ENCODE measurements at places on chromosomes 11 and 22.
A peak's percentile ranks its signal among the peaks of the same experiment; 100 is the strongest.

GRCh38 chr11:2516276-2517015 is 71.6 kb downstream of the KCNQ1 start:
- DNase-seq, result no peak

- DNase-seq, result no peak
Measured at GRCh38 chr11:94028436-94028835, 7.3 kb downstream of the HEPHL1 start.

- DNase-seq, result no peak
Measured at GRCh38 chr11:48024635-48025071, 44.3 kb downstream of the PTPRJ start.

DNA sequence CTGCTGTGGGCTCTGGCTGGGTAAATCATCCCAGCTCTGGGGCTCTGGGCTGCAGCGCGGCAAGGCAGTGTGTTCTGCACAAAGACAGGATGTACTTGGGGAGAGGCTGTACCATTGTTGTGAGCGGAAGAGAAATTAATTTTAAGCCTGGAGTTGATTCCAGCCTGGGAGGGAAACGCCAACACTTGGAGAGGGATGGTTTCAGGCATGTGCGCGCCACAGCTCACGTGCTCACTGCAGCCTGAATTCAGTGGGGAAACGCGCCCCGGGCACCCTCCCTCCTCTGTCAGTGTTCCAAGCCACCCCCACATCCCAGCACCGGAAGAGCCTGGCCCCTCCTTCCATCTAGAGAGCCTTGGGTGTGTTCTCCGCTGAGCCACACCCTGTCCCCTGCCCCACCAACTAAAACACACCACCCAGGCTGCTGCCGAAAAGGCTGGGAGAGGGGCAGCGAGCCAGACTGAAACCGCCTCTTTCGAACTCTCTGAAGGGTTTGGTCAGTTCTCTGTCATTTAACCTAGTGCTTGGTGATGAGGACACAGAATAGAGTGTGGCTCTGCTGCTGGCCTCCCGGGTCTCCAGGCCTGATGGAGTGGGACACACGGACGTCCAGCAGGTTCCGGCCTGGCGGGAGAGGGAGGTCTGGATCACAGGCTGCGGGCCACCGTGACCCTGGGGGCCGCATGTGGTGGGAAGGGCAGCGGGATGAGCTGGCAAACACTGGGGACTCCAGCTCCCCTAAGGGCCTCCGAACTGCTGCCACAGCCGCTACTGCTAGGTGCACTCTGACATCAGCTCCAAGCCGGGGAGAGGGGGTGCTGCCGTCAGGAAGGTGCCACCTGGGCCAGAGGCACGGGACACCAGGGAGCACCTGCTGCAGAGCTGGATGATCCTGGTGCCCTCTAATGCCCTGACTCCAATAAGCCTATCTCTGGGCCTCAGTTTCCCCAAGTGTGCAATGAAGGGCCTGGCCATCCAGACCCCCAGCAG is 230.8 kb downstream of the CTTN start:
- DNase-seq, result no peak

- DNase-seq, result no peak
Measured at GRCh38 chr22:50141891-50142363, 28.6 kb upstream of the PANX2 start.

DNA sequence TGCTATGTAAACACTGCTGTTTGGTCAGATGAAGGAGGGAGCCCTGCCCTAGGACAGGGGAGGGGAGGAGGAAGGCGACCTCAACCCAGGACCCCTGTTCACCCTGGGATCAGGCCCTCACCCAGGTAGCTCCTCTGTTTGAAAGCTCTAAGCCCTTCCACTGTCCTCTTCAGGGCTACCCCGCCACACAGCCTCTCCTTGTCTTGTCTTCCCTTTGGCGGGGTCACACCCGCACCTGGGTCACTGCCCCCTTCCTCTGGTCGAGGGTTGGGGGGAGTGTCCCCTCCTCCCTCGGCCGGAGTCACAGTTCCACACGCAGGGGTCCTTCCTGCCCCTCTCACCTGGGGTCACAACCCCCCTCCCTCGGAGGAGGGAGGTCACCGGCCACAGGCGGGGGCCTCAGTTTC is 463 bp upstream of the PTPMT1 start:
- DNase-seq, result no peak

- no peak for DNase-seq
Measured at GRCh38 chr11:36389811-36390210, 93.7 kb downstream of the PRR5L start.

- DNase-seq, result no peak
Measured at GRCh38 chr11:45395947-45396346, 109.8 kb upstream of the SYT13 start.

DNA sequence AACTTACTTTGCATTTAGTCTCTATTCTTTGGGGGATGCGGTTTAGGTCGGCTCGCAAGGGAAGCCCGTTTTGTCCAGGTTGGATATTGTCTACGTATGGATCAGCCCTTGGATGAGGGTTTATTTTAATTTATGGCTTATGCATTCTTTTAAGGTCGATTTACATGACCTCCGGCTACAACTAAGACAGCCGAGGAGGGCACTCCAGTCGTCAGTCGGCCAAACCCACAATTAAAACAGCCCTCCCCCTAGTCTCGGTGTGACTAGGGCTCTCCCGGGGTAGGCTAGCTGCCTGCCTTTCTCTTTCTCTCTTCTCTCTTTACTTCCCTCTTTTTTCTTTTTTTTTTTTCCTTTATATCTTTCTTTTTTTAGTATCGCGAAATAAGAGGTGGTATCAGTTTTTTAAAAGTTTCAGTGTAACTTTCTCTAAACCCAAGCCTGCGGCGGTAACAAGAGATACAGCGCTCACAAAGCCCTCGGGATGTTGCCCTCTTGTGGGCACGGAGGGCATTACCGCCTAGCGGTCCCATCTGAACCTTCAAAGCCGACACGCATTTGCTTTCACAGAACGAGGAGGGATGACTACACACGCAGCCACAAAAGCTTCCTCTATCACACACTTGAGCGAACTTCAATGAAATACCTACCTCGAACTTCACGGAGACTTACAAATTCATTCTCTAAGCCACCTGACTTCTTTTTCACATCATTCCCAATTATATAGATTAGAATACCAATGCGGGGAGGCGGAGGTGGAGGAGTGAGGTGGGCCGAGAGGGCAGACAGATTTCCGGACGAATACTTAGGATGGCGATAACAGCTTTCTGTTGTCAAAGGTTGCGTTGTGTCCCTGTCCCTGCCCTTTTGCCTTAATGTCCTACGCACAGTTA is 132.3 kb upstream of the C11orf58 start:
- peak; percentile 41 for DNase-seq

DNA sequence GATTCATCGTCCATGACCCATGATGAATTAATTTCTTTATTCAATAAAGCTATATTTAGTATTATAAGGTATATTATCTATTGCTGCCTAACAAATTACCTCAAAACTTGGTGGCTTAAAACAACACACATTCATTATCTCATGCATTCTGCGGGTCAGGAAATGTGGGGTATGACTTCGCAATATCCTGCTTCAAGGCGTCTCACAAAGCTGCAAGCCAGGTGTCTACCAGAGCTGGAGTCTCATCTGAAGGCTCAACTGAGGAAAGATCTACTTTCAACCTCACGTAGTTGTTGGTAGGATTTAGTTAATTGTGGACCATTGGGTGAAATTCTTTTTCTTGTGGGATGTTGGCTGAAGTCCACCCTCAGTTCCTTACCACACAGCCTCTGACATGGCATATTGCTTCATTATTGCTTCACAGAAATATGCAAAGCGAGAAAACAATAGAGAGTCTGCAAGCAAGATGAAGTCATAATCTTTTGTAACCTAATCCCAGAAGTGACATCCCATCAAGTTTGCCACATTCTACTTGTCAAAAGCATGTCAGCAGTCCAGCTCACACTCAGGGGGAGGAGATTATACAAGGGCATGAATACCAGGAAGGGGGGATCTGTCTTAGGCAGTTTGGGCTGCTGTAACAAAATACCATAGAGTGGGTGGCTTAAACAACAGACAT is 45.1 kb downstream of the KREMEN1 start:
- DNase-seq, result no peak

- no peak for DNase-seq
Measured at GRCh38 chr11:111731821-111732220, 34.4 kb downstream of the PPP2R1B start.

- DNase-seq, result no peak
Measured at GRCh38 chr22:29477723-29478318, 2.2 kb upstream of the NEFH start.

GRCh38 chr11:73099512-73100266 is 42.4 kb downstream of the FCHSD2 start:
- DNase-seq, result no peak

GRCh38 chr22:22941831-22942510 is 54.4 kb downstream of the IGLL5 start:
- DNase-seq, result no peak

- DNase-seq, result no peak
Measured at GRCh38 chr11:11995601-11996000, 12.8 kb downstream of the DKK3 start.

GRCh38 chr22:41568811-41569210 is 8.0 kb downstream of the CSDC2 start:
- no peak for DNase-seq

DNA sequence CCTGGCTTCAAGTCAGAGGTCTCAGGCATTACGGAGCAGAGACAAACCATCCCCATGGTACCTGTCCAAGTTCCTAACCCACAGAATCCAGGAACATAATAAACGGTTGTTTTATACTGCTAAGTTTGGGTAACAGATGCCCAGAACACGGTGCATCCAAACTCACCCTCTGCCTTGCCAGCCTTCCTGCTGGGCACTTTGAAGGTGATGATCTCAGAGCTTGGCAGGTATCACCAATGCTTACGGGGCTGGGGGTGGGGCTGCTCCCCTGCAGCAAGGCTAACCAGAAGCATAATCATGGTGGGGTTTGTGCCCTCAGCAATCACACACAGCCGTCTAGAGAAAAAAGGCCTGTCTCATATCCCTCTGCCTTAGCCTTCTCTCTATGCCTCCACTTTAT is 27.1 kb downstream of the DKK3 start:
- DNase-seq, result no peak

DNA sequence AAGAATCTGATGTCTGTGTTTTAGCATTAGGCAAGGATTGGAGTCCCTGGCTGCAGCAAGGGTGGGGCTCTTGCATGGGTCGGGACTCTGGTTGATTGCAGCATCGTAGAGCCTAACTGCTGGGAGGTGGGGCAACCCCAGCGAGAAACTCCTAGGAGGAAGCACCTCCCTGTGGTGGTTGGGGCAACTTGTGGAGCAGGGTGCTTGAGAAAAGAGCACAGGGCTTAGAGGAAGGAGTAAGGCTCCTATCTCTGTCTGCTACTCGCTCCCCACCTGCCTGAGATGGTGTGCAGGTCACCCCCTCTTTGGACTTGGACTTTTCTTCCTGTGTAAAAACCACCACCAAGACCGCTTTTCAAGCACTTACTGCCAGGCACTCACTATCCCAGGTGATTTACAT is 15.6 kb downstream of the SREBF2 start:
- no peak for DNase-seq

- no peak for DNase-seq
Measured at GRCh38 chr22:40412441-40412840, 42.0 kb downstream of the SGSM3 start.

GRCh38 chr11:67300756-67301312 is 2.5 kb upstream of the SSH3 start:
- no peak for DNase-seq

DNA sequence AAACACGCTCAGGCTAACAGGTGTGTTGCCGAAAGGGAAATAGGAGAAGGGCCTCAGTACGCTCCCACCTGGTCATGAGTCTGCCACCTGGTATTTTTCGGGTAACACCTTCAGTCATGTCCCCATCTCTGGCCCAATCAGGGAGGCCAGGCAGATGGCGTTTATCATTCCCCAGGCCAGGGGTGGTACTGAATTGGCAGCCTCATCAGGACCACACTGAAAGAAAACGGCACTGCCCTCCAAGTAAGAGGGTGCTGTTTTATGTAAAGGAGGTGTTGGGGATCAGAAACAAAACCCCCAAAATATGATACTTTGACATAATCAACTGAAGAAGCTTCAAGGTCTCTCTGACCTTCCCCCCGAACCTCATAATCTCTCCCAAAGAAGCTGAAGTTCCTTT is 58.9 kb downstream of the RCN1 start:
- no peak for DNase-seq

- no peak for DNase-seq
Measured at GRCh38 chr22:47837703-47838102, 1075.3 kb downstream of the TBC1D22A start.

- no peak for DNase-seq
Measured at GRCh38 chr22:34403667-34404066, 483.4 kb upstream of the LARGE1 start.

DNA sequence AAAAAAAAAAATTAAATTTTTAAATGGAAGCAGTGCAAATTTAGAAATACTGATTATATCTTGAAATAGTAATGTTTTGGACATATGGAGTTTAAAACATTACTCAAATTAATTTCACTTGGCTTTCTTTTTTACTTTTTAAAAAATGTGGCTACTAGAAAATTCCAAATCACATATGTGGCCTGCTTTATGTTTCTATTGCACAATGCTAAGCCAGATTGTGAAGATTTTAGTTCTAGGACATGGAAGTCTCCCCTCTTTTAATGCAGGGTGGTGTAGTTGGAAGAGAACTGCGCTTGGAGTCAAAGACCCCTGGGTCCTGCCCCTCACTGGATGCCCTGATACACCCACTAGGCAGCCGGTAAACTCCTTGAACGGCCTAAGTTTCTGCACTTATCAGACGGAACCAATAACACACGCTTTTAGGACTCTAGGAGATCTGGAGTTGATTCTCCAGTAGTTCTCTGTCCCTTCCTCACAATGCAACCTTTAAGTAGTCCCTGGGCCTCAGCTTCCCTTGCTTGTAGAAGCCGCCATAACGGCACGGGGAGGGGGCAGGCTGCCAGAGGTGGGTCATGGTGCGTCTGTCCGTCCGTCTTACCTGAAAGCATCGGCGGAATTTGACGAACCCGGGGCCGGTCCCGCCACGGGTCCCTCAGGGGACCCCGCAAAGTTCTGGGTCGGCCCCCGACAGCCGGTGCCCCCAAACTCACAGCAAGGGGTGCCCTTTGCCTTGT is 505 bp downstream of the FAM227A start:
- DNase-seq, result no peak

GRCh38 chr11:121451178-121451985 is 732 bp upstream of the SORL1 start:
- DNase-seq, result no peak

- no peak for DNase-seq
Measured at GRCh38 chr11:19077965-19078364, 17.4 kb upstream of the MRGPRX2 start.

DNA sequence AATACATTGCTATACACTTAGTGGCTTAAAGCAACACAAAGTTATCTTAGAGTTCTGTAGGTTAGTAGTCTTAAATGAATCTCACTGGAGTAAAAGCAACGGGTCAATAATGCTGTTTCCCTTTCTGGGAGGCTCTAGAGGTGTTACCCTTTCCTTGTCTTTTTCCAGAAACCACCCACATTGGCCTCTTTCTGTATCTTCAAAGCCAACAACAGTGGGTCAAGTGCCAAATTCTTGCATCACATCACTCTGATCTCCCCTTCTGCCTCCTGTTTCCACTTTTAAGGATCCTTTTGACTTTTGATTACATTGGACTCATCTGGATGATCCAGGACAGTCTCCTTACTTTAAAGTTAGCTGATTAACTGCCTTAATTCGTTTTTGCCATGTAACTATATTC is 93.6 kb downstream of the DDX10 start:
- no peak for DNase-seq
